ENCODE measurements at places on chromosomes 6 and 20.

DNA sequence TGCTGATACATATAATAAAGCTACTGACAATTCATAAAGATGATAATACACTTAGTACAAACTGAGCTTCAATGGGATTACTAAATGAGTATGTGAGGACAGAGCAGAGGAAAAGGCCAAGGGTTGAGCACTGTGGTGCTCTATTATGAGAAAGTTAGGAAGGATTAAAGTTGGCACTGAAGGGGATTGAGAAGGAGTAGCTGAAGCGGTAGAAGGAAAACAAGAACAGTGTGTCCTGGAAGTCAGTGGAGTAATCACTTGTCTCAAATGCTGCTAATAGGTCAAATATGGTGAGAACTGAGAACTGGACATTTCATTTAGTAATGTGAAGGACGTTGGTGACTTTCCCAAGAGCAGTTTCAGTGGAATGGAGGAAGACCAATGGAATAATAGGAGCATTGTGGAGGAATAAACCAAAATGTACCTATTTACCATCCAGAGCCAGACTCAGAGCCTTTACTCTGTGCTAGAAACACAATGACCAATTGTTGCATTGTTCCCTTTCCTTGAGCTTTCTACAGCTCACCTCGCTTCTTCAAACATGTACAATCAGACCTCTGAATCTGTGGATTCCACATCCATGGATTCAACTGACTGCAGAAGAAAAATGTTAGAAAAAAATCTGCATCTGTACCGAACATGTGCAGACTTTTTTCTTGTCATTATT, 255.9 kb downstream of the LAMA2 start:
- no peak for DNase-seq

GRCh38 chr6:137307163-137307854, 88.1 kb upstream of the IFNGR1 start:
- no peak for DNase-seq

DNA sequence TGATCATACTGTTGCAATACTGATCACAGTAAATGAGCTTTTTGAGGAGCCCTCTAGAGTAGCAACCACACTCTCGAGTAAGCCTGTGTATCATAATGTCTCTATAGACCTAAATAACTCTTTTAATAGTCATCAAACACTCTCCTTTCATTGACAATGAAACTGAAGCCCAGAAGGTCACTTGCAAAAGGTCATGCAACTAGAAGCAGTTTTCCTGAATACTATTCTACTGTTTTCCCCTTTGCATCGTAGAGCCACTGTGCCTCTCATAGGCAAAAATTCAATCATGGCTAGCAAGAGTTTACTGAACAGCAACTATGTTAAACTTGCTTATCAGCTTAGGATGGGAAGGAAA, 105.3 kb downstream of the HIVEP2 start:
- no peak for DNase-seq

DNA sequence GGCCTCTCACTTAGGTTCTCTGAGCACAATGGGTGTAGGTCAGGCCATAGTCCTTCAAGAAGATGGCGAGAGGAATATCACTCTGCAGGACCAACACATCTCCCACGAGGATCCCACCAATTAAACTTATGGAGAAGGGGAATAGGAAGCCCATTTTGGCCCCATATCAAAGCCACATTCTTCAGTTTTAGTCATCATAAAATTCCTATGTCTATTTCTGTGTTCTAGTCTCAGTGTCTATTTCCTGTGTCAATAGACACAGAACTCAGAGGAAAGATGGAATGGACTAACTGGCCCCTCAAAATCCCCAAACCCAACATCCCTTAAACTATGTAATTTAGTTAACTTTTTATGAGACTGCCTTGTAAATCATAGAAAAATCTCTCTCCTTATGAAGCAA, 216.8 kb downstream of the HACE1 start:
- DNase-seq, result no peak

GRCh38 chr6:116277124-116277523, 2.6 kb downstream of the TSPYL1 start:
- no peak for DNase-seq

GRCh38 chr6:85166114-85166741, 283.7 kb upstream of the NT5E start:
- DNase-seq, result no peak

DNA sequence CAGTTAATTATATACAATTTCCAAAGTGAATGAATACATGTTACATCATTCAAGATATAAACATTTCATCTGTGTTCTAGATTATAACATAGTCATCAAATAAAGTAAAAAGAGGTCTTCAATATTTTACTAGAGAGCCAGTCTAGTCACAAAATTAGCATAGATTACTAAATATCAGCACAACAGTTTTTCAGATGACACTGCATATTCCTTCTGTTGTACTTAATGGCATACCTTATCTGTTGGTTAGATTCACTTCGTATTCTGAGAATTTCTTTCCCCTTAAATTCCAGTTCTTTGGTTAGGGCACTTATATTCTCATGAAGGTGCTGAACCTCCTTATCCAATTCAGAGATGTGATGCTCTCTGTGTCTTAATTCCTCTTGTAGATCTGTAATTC, 39.8 kb upstream of the MCM9 start:
- no peak for DNase-seq

DNA sequence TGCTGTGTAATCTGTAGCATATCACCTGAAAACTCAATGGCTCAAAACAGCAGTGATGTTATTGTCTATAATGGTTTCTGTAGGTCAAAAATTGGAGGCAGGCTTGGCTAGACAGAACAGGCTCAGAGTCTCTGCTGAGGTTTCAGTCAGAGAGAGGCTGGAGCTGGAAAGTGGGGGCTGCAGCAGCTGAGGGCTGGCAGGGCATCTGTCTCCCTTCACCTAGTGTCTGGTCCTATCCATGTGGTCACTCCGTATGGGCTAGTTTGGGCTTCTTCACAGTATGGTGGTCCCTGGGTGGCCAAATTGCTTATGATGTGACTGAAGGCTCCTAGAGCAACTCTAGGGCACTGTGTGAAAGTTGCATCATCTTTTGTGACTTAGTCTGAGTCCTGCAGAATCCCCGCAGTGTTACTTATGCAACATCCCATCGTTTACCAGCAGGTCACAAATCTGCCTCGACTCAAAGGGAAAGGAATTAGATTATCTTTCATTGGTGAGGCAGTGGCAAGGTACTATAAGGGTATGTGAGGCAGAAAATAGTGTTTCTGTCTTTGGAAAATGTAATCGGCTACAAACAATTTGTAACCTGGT, 497.0 kb downstream of the EPHA7 start:
- DNase-seq, result no peak

DNA sequence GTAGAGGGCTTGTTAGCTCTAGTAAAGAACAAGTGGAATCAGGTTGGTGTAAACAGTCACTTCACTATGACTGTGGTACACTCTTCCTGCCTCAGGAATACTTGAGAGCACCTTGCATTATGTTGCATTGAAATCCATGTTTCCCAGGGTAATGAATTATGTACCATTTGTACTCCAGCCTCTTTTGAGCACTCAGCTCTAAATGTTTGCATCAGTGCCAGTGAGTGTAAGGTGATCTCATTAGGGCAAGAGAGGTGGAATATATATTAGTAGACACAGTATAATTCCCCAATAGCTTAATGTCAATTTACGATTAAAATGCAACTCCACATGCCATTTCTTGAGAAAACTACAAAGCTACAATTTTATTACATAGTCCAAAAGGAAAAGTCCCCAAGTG, 319.6 kb upstream of the POU3F2 start:
- no peak for DNase-seq

GRCh38 chr20:59342023-59342957, 41.9 kb downstream of the EDN3 start:
- DNase-seq, result no peak

GRCh38 chr6:27518881-27519795, 46.2 kb upstream of the ZNF184 start:
- DNase-seq, result peak; percentile 28

DNA sequence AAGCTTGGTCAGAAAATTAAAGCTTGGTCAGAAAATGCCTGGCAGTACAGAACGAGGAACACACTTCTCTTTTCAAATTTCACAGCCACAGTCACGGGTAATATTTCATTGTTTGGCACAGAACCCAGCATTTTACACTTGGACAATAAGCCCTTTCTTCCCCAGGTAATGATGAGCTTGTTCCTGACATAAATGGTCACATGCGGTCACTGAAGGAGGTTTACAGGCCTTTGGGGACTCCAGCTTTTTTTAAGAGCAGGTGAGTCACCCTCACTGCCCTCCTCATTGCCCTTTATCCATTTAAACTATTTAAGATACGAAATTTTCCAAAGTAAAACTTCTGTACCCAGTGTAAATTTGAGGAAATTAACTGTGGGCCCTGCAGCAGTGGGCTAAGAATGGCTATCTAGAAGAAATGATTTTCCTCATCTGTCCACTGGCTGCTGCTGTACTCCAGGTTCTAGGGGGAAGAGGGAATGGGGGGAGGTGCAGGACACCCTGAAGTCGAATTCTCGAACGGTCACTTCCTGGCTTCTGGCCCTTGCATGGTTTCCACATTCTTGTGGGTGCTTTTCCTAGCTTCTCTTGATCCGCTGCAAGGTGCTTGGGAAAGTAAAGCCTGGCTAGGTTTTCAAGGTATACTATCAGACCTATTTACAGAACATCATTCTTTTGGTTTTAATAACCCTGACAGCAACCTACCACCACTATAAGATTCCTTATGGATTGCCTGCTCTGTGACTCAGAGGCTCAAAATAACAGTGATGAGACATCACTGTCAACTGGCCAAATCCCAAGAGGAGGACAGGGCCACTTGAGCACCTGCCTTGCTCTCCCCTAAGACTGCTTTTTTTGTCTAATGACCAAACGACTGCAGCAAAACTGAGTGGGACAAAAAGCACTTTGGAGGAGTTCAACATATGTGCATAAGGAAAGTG, 75.8 kb downstream of the PREP start:
- DNase-seq, result no peak

GRCh38 chr20:676315-676937, 824 bp upstream of the SCRT2 start:
- DNase-seq, result no peak

GRCh38 chr6:160247457-160247883, 11.2 kb downstream of the SLC22A2 start:
- DNase-seq, result no peak

GRCh38 chr6:113073611-113074191, 726.6 kb downstream of the RFPL4B start:
- DNase-seq, result no peak

DNA sequence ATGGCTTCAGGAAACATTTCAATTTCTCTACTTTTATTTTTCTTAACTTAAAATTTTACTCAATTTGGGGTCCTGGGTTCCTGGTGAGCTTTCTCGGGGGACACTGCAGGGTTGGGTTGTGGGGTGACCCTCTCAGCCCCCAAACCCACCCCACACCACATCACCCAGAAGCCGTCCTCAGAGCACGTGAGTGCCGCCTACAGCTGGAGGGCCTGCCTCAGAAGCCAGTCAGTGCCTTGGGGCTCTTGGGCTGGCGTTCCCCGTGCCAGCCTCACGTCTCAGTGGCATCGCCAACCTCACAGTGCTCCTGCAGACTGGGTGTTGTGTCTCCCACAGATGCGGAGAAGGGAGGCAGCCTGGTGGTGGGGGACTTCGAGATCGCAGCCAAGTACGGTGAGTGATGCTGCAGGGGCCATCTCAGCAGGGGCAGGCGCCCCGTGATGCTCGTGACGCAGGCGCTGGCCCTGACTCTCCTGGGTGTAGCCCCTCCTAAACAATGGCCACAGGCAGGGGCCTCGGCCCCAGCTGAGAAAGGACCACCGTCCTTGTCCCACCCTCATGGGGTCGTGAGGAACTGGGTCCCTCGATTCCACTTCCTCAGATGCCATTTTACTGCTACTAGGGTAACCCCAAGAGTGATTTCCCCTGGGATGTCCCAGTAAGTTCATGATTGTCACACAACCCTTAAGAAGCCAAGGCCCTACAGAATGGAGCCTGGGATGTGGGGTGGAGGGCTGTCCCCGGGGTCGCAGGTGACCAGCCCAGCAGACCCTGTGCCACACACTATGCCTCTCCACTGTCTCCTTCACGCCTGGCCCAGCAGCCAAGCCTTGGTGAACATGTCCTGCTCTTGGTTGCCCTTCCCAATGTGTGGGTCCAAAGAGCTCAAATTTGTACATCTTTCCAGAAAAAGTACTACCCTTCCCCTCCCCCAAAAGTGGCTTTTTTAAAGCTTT, 23.8 kb upstream of the PYGB start:
- no peak for DNase-seq

GRCh38 chr20:61332016-61332975, 80.2 kb downstream of the CDH4 start:
- DNase-seq, result no peak

DNA sequence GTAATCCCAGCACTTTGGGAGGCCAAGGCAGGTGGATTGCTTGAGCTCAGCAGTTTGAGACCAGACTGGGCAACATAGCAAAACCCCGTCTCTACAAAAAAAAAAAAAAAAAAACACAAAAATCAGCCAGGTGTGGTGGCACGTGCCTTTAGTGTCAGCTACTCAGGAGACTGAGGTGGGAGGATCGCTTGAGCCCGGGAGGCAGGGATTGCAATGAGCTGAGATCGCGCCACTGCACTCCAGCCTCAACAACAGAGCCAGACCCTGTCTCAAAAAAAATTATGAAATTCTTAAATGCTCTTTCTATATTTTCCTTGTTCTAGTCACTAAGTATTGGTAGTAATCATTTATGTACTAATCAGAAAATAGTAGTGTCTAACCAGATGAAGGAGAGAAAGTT, 30.6 kb downstream of the SYTL3 start:
- no peak for DNase-seq

DNA sequence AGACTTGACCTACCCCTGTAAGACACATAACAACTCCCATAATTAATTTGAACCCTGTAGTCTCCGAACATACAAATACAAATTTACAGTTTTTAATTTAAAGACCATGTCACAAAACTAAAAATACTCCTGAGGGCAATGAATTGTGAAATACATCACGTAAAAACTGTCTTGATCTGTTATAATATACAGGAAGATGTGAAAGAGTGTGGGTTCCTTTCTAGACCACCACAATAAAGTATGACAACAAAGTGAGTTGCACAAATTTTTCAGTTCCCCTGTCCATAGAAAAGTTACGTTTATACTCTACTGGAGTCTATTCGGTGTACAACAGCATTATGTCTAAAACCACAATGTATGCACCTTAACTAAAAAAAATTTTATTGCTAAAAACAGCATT, 11.0 kb upstream of the BLOC1S5 start:
- no peak for DNase-seq

DNA sequence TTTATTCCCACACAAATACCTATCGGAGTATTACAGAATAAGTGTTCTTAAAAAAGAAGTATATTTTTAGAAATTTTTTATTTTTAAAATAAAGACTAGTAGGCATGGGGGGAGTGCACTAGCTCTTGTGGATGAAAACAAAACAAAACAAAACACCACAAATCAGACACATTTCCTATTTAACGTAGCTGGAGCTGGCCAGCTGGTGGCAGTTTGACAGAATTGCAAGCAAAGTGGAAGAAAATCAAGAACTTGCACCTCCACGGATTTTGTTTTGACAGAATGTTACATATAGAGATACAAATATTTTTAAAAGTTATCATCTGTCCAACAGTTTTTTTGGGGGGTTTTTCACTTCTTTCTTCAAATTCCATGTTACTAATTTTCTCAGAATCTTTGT, 63.6 kb upstream of the SNRPB2 start:
- DNase-seq, result no peak
